WTC11 (cell line): ENCODE measurements at places on chromosomes 11 and 22.

DNA sequence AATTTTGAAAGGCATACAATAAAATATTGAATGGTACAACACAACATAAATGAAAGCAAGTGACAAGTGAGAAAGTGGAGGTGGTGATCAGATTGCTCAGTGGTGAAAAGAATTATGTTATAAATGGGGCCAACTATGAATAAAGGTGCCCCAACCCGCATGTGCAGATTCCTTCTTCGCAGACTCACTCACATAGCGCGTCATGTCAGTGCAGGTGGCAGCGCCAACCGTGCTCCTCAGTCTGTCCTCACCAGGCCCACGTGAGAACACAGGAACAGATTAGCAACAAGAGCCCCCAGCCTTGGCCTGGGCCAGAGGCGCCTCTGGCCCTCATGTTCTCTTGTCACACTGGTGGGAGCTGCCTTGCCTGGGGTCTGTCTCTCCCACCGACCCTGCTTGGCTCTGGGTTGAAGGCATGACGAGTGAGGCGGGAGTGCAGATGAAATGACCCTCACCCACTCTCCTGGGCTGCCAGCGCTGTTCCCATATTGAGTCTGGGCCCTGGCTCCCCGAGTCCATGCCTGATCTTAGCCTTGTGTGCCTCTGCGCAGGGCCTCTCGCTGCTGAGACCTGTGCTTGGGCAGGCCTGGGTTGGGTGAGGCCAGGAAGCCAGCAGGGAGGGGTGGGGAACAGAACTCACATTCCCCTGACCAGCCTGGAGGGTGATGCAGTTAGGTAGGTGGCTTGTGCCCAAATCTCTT is 6.4 kb downstream of the ATG16L2 start:
- no peak for DNase-seq

DNA sequence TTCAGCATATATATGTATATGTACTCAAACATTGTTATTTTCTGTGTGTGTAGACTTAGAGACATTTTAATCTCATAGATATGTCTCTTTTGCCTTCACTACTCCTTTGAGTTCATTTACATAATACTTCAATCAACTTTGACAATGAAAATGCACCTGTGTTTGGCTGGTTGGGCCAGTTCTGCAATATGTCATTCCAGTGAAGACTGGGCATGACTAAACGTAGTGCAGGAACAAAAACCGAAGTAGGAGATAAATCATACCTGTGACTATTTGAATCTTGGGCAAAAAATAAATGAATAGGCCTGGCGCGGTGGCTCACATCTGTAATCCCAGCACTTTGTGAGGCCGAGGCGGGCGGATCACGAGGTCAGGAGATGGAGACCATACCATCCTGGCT is 640.0 kb upstream of the ANO3 start:
- no peak for DNase-seq

GRCh38 chr11:69320326-69320725 is 26.4 kb downstream of the MYEOV start:
- DNase-seq: no peak

- no peak for DNase-seq
Measured at GRCh38 chr11:94179696-94180095, 51.1 kb downstream of the PANX1 start.

- no peak for DNase-seq
Measured at GRCh38 chr11:64998141-64998540, 1.4 kb upstream of the BATF2 start.

- DNase-seq: no peak
Measured at GRCh38 chr11:20493340-20493739, 105.8 kb downstream of the PRMT3 start.

GRCh38 chr11:27696115-27696514 is 4.1 kb downstream of the BDNF start:
- DNase-seq: no peak

DNA sequence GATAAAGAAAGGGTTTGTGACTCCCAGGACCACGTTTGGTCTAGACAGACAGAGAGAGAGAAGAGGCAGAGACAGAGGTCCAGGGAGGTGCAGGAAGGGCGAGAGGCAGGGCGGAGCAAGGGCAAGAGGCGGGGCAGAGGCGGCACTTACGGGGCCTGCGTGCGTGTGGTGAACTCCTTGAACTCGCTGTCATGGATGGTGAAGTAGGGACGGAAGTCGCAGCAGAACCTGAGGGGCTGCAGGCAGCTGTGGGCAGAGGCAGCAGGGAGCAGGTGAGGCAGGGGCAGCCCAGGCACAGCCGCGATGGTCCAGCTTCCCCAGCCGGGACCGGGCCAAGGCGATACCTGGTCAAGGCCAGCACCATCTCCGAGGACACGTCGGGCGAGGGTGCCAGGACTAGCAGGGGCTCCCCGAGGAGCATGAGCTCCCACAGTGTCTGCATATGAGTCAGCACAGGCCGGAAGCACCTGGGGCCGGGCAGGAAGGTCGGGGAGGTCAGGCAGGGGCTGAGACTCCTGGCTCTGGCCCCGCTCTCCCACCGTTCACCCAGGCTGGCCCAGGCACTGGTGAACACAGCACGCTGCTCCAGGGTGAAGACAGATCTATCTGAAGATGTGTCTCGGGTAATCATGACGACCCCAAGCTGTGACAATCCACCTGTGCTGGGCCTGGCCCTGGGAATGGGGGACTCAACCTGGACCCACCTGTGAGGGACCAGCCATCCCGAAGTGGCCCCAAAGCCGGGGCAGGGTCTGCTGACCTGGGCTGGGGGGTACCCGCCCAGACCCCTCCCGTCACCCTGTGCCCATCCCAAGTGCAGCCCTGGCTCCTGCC is 7.2 kb upstream of the PLXNB2 start:
- no peak for DNase-seq

DNA sequence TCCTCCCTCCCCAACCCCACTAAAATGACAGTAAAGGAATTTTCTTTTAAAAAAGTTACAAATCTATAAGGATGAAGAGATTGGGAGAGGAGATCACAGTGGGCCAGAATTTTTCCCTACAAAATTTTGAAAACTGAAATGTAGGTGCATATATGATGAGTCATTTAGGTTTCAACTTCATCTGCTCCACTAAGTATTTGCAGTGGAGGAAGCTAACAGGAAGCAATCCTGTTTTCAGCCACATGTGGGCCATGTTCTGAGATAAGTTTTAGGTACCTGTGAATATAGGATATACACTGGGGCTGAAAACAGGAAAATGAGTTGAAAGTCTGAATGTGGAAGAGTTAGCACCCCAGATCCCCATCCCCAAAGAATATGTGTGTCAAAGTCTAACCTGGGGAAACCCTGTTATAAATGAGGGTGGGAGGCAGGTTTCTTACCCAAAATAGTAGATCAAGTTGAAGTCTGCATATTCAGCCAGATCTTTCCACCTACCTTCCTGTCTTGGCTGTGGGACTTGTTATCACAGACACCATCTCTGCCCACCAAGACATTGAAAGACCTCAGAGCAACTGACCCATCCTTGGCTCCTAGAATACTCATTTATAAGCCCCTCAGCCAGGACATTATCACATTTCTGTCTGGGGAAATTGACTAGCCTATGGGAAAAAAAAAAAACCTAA is 87.3 kb downstream of the PACS1 start:
- DNase-seq: no peak

GRCh38 chr11:61120706-61121191 is 18.5 kb downstream of the CD5 start:
- no peak for DNase-seq

DNA sequence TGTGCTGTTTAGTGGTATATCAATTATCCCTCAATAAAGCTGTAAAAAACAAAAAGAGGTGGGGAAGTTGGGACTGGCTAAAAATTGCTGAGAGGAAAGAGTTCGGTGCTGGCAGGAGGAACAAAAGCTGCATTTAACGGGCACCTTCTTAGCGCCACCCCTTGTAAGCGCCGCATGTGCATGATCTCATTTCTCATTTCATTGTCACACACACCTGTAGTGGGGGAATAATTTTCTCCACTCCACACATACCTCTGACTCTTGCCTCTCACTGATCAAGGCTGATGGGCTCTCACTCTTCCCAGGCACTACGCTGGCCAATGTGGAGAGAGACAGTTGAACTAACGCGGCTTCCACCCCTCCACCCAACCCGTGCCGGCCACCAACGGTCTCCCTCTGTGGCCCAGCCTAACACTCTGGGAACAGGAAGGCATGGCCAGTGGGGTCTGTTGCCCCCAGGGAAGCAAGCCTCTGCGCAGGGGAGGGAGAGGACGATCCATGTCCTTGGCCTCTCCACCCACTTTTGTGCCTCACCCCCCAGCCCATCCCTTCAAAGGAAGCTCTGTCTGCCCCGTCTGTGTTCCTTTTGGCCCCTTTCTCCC is 186.7 kb upstream of the SYT13 start:
- no peak for DNase-seq

DNA sequence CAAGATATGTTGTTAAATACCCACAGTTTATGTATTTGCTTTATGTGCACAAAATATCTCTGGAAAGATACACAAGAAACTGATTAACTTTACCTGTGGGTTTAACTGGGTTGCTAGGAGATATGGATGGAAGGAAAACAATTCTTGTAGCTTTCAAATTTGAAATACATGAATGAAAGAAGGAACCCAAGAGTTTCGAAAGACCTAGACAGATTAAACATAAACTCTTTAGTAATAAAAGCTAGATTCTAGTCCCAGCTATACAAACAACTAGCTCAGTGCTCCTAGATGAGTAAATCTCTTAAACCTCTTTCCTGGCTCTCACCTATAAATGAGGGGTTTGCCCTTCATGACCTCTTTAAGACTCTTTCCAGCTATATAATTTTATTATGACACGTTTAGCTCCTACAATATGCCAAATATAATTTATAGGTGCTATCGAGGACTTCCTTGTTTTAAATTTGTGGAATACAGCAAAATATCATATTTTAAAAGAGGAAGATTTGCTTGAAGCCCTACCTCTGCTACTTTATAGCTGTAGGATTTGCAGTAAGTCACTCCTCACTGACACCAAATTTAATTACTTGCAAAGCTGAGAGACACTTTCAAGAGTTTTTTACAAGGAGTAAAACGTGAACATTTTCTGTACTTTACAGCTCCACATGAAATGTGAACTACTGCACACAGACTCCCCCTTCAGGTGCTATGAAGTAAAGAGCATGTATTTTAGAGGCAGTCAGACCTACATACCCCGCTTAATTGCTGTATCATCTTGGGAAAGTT is 50.7 kb downstream of the RRAS2 start:
- DNase-seq: no peak

GRCh38 chr11:131749101-131749500 is 378.7 kb downstream of the NTM start:
- DNase-seq: no peak

DNA sequence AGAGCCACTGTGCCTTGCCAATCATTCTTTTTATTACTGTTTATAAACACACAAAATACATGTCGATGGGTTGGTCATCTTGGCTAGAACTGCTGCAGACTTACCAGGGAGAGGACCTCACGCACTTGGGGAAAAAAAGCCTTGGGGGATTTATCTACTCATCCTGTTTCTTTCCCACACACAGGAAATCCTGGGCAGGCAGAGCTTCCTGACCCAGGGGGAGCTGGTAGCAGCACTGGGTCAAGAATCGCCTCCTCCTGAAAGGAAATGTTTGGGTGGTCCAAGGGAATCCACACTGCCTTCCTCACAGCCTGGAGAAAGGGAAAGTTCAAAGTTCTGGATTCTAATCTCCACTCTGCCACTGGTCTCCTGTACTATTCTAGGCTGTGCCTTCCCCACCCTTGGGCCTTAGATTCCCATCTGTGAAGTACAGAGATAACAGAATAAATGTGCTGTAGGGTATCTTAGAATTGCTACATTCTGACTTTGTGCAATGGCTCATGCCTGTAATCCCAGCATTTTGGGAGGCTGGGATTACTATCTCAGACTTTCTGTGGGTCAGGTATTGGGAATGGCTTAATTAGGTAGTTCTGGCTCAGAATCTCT is 31.2 kb upstream of the SMTN start:
- no peak for DNase-seq

- DNase-seq: peak; percentile 97
Measured at GRCh38 chr11:783581-784015, 6.3 kb downstream of the CEND1 start.

GRCh38 chr11:122165607-122166371 is 49.8 kb upstream of the BLID start:
- DNase-seq: no peak

DNA sequence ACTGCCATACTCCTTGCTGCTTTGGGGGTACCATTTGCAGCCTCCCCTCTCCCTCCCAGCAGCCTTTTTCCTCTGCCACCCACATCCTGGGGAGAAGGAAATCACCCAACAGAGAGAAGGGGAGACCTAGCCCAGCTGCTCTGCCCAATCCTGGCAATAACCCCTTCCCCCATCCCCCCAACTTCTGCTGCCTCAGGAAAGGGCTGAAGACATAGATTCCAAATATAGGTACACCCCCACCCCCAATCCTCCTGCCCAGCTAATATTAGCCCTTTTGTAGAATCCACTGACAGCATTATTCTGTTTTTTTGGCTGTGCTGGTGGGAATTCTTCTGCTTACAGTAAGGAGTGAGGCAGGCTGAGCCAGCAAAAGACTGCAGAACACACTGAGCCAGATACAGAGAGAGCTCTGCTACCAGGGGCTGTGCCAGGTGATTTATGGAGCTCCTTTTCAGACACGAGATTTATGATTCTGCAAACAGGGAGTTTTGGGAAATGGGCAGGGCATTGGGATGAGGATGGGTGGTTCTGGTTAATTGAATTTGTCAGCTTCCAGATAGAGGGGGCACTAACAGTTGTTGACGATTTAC is 164.0 kb downstream of the TENM4 start:
- DNase-seq: no peak

DNA sequence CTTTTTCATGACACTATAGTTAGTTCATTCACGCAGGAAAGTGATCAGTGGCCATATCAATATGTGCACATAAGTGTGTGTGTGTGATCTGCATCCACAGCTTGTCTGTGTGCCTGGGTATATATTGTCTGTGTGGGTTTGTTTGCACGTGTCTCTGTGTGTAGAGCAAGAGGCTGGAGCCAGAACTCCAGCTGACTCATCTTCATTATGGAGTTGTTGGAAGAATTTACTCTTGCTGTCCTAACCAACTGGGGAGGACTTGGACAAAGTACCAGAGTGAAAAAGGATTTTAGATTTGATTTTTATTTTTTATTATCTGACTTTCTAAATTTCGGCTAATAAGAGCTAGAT is 63.9 kb downstream of the TP53I11 start:
- no peak for DNase-seq
